SIG-M5 (cell line): ENCODE measurements at places on chromosomes 12 and 14.

- no peak for DNase-seq
Observed at GRCh38 chr12:32331133-32331532, 68.2 kb upstream of the FGD4 start.

GRCh38 chr12:67540920-67541624 is 107.5 kb upstream of the DYRK2 start:
- DNase-seq = no peak

- no peak for DNase-seq
Observed at GRCh38 chr12:124097701-124098100, 124.7 kb downstream of the ZNF664 start.

DNA sequence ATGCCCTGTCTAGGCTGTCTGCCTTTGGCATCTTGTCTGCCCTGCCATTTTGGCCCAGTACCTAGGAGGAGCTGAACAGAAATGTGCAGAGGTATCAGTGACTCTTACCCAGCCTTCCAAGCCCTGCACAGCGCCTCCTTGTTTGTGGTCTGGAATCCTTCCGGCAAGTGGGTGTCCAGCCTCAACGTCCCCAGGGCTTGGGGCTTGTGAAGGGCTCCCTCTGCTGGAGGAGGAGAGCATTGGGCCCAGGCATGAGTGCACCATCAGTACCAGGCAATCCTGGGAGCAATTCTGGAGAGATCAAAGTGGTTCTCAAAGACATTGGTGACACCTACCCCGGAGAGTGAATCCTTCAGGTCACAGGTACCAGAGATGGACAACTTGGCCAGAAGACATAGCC is 2.4 kb upstream of the TCL1B start:
- DNase-seq = no peak

GRCh38 chr12:72110937-72111650 is 161.1 kb upstream of the TRHDE start:
- no peak for DNase-seq

DNA sequence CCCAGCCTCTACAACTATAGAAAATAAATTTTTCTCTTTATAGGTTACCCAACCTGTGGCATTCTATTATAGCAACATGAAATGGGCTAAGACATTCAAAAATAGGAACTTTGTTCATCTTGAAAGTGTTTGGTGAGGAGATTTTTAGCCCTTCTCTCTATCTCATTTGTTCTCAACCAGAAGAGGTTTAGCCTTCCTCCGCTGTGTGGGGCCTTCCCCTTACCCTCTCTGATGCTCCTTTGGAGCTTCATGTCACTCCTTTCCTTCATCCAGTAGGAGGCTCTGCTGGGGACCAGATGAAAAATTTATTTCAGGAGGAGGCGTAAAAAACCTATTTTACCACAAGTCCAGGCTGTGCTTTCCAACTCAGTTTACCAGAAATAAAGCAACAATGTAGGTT is 94.1 kb downstream of the RTN1 start:
- DNase-seq = no peak

GRCh38 chr12:42810006-42810405 is 220.5 kb upstream of the PRICKLE1 start:
- no peak for DNase-seq

GRCh38 chr14:87994974-87995373 is 2.0 kb upstream of the GALC start:
- no peak for DNase-seq

DNA sequence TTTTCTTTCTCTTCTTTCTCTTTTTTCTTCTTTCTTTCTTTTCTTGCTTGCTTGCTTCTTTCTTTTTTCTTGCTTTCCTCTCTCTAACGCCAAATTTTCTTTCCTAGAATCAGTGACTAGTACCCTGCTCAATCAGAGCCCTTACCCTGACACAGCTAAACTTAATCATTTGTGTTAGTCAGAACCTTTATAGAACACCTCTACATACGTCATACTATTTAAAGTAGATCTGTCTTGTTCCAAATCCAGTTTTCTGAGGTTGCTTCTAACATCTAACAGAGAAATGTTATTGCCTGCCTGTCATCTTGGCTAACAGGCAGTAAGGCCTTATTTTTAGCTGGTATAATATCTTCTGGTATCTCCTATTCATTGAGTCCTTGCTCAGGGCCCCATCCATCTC is 65.5 kb upstream of the MYF6 start:
- no peak for DNase-seq

DNA sequence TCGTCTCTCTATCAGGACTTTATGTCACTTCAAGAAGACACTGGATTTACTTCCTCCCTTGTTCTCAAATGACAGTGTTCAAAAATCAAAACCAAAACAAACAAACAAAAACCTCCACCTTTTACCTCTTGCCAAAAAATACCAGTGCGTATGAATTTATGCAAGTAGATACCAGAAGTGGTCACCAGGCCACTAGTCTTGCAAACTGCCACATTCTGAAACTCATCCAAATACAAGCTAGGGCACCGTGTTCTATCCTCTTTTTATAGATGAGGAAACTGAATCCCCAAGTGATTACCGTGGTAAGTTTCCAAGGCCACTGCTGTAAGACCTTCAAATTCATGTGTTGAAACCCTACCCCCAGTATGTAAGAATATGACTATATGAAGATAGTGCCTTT is 343.9 kb upstream of the KITLG start:
- no peak for DNase-seq

DNA sequence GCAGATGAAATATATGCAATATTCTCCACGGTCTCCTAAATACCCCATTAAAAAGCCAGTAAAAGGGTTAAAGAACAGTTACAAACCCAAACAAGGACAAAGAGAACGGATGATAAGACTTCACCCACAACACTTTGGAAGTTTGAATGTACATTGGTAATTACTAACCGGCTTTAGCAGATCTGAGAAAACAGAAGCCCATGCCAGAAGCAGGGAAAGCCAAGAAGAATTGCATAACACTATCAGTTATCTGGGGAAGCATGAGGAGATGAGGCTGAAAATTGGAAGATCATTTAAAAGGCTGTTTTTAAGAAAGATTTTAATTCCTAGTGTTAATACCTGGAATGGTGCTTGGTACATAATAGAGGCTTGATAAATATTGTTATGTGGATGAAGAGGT is 55.6 kb upstream of the MYBPC1 start:
- no peak for DNase-seq

DNA sequence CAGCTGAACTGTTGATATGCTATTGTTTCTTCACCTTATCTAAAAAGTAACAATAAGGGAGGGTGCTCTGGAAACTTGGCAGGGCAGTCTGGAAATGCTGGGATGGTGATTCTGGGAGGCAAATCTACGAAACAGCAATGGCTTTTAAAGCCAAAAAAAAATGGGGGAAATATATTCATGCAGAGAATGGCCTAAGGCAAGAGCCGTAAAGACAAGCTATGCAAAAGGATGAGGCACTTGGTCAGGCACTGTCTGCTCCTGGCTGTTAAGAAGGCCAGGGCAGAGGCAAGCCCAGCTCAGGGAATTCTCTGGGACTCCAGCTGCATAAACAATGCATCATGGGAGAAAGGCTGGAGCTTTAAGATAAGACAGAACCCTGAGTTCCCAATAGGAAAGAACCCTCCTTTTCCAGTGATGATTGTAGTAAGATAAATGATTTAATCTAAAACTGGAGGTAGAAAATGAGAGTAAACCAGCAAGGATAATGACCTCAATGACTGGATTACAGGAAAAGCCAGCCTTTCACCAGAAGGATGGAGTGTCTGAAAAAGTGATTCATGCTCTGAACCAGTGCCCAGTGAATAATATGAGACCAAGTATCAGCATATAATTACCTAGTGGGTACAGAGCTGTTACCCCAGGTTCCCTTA is 46.0 kb downstream of the ITPR2 start:
- DNase-seq = no peak

- no peak for DNase-seq
Observed at GRCh38 chr12:1792406-1792805, 28.0 kb upstream of the LRTM2 start.

DNA sequence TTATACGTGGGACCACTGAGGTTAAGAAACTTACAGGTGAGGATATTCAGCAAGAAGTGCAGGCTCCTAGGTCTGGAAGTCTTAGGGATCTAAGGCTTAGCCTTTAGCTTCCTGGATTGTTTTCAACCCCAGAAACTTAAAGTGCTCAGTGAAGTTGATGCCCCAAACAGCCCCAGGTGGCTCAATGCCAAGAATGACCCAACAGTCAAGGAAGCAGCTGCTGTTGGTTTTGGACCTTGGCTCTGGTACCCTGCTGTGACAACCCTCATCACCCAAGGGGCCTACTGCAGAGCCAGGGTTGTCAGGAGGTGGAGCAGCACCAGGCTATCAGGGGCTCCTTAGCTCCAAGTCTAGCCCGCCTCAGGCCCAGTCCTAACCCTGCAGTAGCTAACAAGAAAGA is 36.8 kb downstream of the VDR start:
- DNase-seq = no peak

DNA sequence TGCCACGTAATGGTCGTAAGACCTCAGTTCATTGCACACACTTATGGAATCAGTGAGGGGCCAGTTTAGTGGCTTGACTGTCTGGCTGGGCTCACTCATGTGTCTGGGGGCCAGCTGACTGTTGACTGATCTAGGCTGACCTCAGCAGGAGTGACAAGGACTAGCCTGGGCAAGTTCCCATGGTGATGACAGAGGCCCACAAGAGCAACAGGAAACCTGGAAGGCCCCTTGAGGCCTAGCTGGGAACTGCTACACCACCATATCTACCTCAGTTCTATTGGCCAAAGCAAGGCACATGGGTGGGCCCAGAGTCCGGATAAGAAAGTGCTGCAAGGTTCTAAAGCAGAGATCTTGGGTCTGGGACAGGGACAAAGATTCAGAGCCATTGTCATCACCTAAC is 21.3 kb upstream of the RFLNA start:
- no peak for DNase-seq

- DNase-seq = no peak
Observed at GRCh38 chr12:12964255-12964654, 12.3 kb upstream of the GPRC5D start.

DNA sequence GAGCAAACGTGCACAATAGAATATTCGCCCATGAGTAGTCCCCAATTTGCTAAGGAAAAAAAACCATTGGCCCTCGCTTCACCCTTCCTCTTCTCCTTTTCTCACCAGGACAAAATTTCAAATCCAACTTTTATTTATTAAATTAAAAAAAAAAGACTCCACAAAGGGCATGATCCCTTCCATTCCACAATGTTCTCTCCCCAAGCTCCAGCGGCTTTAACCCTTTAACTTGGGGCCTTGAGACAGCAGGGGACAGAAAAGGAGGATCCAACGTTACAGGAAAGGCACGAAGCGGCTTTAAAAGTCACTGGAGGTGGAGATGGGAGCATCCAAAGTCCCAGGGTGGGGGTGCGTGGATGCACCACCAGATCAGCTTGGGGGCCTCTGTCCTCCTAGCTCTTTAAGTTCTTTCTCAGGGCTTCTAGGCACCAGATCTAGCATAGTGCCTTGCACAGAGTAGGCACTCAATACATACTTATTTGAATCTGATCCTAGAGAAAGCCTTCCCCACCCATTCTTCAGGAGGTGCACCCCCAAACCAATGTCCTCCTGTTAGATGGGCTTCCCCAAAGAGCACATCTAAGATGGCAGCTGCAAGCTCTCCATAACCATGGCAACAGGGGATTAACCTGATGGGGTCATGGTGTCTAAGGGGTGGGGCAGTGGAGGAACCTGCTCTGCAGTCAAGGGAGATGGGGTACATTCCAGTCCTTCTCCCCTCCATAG is 5.2 kb upstream of the AAAS start:
- no peak for DNase-seq

DNA sequence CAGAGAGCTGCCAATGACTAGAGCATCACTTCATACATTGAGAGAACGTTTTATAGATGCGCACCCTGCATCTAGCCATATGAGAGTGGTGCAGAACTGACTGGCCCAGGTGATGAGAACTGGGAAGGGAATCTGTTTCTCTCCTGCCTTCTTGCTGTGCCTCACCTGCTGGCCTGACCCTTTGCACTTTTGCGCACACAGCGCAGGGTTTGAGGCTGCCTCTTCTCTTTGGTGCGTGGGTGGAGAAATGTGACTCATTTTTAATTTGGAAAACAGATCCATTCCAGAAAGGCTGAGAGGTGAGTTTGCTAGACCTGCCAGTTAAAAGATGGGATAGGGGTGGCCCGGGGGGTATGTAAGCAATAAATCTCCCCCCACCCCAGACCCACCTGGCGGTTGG is 453 bp upstream of the ESRRB start:
- no peak for DNase-seq

GRCh38 chr14:30054201-30054600 is 126.6 kb upstream of the PRKD1 start:
- DNase-seq = no peak

GRCh38 chr12:61043838-61044237 is 1216.4 kb upstream of the USP15 start:
- DNase-seq = no peak

DNA sequence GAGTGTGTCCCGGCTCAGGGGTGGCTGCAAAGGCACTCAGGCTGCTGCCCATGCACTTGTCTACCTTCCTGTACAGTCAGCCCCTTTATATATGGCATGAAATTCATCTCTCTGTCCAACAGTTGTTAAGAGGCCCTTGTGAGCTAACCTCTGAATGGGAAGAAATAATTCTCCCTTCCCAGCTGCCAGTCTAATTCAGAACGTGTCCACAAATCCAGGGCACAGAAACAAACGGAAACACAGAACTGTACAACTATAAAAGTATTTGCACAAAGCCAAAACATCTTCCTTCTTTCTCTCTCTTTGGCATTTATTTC is 849 bp downstream of the KRT5 start:
- no peak for DNase-seq

DNA sequence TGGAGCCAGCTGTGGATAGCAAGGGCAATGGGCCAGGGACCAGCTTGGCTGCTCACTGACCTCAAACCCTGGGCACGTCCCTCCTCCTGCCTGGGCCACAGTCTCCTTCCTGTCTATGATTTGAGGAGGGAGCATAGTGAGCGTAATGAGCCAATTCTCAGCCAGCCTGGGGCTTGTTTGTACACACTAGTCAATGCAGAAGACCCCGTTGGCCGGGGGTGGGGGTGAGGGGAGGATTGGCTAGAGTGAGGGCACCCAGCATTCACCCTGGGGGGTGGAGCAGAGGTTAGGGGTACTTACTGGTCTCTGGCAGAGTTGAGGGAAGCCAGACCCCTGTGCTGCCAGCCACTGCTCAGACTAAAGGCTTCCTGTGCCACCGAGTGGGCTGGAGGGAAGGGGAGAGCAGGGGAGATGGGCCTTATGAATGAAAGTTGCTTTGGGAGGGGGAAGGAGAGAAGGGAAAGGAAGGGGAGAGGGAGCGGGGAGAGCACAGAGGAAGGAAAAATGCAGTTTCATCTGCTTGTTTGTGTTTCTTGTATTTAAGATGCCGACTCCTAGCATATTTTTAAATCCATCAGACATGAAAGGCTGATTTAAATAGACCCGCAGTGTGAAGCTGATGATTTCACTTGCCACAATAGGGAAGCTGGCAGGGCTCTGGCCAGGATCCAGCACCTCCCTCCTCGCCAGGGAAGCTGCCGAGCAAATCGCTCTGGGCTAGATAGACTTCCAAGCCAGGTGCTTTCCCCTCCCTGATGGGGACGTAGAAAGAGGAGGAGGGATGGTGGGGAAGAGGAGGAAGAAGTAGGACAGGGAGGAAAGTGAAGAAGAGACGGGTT is 114.0 kb downstream of the PRMT8 start:
- DNase-seq = no peak
